Thymus (tissue), 14 donors: ENCODE measurements at places on chromosomes 7 and 10. TPM values are rescaled to one million over a fixed set of nuclear protein-coding genes. Genes with fewer than 3 reads are reported as not detected.

SPDYE2 gene
- 0.05 TPM for polyA plus RNA-seq

VWDE gene
- polyA plus RNA-seq = 0.23 TPM

GPR26 gene
- 0.02 TPM for polyA plus RNA-seq

KAZALD1 gene
- polyA plus RNA-seq = 2.3 TPM

FRMD4A gene
- 13.3 TPM for polyA plus RNA-seq

SPDYE18 gene
- 0.50 TPM for polyA plus RNA-seq

WIPF3 gene
- 0.55 TPM for polyA plus RNA-seq

COL13A1 gene
- polyA plus RNA-seq = 0.96 TPM

MALRD1 gene
- polyA plus RNA-seq = 0.27 TPM

BHLHA15 gene
- polyA plus RNA-seq = 0.07 TPM

PAPOLB gene
- polyA plus RNA-seq = 0.02 TPM

SFMBT2 gene
- 8.8 TPM for polyA plus RNA-seq

CFTR gene
- polyA plus RNA-seq = 0.34 TPM

OR2A12 gene
- polyA plus RNA-seq = not detected

PALD1 gene
- polyA plus RNA-seq = 10.3 TPM

HOXA7 gene
- 0.41 TPM for polyA plus RNA-seq

NODAL gene
- 0.21 TPM for polyA plus RNA-seq

CUZD1 gene
- 3.1 TPM for polyA plus RNA-seq
